ENCODE measurements at places on chromosomes 1 and 21.

- DNase-seq: no peak
These were observed 27.2 kb downstream of the PTP4A2 start for GRCh38 chr1:31910933-31911332.

DNA sequence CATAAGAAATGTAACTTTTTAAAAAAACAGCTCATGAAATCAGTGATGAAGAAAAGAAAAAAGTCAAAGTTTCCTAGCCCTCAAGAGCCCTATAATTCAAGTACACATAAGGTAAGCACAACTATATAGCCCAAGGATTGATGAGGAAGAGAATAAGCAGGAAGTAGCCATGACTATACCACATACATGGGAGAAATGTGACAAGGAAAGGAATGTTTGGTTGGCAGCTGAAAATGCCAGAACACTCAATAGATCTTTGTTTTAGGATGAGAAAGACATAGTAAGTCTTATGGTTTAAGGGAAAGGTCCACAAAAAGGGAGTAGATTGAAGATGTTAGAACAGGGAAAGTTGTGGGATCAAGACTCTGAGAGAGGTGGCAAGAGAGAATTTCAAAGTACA is 5.7 kb downstream of the DOCK7 start:
- no peak for DNase-seq

DNA sequence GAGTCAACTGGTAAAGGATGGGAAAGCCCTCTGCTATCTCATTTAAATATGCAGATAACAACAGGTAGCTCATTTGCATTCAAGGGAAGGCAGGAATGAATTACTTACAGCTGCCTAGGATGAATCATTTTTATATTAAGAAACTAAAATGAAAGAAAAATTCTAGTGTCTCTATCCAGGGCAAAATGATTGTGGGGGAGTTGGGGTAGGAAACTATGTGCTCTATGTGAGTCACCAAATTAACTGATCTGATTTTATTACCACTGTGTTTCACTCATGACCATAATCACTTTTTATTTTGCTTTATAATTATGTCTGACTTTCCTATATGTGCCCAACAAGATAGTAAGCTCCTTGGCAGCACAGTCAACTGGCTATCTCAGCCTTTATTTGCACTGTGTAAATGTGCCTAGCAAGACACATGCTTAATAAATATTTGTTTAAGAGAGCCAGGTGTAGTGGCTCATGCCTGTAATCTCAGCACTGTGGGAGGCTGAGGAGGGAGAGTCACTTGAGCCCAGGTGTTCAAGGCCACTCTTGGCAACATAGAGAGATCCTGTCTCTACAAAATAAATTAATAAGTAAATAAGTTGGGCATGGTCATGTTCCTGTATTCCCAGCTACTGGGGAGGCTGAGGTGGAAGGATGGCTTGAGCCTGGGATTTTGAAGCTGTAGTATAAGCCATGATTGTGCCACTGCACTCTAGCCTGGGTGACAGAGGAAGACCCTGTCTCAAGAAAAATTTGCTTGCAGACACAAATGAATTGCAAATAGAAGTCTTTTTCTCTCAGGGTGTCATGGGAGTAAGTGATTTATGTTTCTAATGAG is 84.1 kb downstream of the SPAG17 start:
- no peak for DNase-seq

GRCh38 chr1:81113688-81114087 is 687.0 kb upstream of the ADGRL2 start:
- DNase-seq: no peak

DNA sequence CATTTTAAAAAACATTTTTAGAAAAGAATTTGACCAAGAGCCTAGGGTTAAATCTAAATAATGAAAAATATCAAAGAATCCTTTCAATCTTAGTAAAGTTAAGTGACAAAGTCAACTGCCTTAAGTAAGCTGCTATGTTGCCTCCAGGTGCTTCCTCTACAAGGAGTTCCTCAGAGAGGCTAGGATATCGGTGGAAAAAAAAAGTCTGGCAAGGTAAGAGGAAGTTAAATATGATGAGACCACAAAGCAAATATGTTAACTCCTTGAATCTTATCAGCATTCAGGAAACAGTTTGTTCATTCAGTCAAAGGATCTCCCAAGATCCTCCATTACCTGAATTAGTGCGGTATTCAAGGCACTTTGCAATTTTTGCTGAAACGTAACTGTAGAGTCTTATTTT is 563.5 kb downstream of the PTPRC start:
- DNase-seq: no peak

DNA sequence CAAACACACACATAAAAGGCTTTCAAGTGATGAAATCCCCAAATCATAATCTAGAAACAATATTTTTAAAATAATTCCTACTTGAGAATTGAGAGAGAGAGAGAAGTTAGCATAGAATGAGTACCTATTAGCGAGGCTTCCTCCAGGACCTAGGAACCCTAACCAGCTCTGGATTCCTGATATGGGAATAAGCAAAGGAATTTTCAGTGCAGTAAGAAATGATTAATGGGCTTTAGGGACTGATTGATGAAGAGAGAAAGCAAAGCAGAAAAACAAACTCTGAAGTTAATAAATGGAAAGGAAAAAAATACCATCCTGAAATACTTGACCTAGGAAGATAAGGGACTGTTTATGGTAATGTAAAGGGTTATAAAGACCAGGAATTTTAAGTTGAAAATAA is 60.6 kb downstream of the WARS2 start:
- no peak for DNase-seq

DNA sequence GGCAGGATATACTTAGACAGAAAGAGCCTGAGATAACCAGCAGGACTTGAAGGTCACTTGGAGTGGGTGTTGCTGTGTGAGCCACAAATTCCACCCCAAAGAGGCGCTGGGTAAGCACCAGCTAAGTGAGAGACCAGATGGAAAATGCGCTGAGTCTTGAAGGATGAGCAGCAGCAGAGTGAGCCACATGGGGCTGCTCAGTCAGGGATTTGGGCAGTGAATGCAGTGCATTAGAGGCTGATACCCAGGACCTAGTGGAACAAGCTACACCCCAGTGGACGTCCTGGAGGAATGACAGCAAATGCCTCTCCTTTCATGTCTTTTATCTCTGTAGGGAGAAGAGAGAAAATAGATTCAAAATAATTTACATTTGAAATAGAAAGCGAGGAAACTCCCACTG is 11.3 kb downstream of the GRIK1 start:
- no peak for DNase-seq

- DNase-seq: peak; percentile 1
These were observed 616 bp downstream of the TAF12 start for GRCh38 chr1:28642056-28642846.

- DNase-seq: no peak
These were observed 23.9 kb downstream of the NFASC start for GRCh38 chr1:204894606-204895005.

- peak; percentile 2 for DNase-seq
These were observed 48.2 kb upstream of the TNFSF4 start for GRCh38 chr1:173255214-173255813.

DNA sequence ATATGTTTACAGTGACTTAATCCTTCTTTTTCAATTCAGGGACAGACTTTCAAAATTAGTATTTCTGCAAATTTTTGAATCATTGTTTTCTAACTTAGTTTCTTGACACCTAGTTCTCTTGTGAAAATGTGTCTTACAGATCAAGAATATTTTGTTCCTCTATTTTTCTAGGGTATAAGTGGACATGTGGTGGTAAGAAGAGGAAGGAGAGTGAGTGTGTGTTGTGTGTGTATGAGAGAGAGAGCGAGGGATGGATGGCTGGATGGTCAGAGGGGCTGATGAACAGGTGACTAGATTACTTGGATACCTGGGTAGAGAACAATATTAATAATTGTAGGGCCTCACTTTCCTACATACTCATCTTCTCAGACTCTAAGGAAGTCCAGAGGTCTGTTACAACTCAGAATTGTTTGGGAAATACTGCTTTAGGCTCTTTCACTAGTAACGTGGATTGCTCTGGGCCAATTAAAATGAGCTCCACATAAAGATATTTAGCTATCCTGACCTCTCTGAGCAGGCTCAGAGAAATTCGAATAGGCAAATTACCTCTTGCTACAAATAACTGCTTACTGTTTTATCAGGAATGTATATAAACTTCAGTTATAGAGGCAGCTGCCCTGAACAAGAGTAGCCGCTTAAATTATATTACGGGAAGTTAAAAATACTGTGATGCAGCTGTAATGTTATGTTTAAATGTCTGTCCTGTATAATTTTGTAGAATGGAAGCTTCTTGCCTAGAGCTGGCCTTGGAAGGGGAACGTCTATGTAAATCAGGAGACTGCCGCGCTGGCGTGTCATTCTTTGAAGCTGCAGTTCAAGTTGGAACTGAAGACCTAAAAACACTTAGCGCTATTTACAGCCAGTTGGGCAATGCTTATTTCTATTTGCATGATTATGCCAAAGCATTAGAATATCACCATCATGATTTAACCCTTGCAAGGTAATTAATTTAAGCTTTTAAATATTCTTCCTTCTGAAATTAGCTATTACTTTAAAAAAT is 19.7 kb downstream of the GPSM2 start:
- no peak for DNase-seq

- no peak for DNase-seq
These were observed 32.3 kb upstream of the DIPK1A start for GRCh38 chr1:92993581-92993980.

- DNase-seq: peak; percentile 35
These were observed 9.2 kb downstream of the S100A10 start for GRCh38 chr1:151984313-151984956.

DNA sequence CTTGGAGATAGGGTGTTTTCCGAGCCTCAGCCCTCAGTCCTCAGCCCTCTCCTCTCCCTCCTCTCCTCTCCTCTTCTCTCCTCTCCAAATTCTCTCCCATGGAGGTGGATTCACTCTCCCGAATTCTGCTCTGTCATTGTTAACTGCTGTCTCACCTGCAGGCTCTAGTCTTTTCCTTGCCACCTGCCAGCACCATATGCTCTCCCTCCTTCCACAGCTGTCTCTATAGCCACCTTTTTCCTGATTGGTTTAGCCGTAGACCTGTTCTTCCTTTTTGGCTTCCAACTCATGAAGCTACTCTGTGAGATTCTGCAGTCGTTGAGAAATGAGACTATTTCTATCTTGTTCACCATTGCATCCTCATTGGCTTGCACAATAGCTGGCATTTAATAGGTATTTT is 19.7 kb downstream of the COG2 start:
- DNase-seq: no peak

GRCh38 chr1:31374511-31375196 is 1.8 kb upstream of the FABP3 start:
- no peak for DNase-seq

DNA sequence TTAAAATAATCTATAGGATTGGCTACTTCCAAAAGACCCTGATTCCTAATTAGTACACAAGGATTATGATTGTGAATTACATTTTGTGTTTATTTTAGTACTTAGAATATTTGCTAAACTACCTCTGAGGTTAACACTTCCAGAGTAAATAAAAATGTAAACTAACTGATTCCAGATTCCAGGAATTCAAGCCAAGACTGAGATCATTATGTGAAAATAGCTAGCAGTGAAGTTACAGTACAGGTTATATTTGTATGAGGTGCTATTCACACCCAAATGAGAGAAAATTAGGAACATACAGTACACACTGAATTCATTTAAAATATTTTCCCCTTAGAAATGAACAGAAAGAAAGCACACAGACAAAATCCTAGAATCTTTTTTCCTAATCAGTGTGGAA is 28.8 kb downstream of the TTLL7 start:
- no peak for DNase-seq

DNA sequence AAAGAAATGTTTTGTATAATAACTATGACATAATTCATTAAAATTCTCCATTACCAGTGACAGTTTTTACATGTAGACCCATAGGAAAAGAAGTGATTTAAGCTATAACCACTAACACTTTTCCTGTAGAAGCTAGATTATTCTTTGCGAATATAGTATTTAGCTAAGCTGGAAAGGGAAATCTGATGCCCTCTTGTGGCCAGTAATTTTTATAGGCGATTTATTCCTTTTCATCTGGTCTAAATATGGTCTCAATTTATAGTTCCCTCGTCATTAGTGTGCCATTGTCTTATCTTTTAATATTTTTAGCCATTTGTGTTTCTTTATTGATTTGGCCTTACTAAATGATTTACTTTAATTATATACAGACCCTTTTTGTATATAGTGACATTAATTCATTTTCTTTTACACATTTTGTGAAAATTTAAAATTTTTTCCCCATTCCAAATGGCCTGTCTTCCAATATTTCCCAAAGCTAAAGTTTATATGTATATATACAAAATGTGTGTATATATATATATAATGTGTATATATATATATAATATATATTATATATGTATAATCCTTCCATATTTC is 26.7 kb downstream of the BTG3 start:
- peak; percentile 53 for DNase-seq

DNA sequence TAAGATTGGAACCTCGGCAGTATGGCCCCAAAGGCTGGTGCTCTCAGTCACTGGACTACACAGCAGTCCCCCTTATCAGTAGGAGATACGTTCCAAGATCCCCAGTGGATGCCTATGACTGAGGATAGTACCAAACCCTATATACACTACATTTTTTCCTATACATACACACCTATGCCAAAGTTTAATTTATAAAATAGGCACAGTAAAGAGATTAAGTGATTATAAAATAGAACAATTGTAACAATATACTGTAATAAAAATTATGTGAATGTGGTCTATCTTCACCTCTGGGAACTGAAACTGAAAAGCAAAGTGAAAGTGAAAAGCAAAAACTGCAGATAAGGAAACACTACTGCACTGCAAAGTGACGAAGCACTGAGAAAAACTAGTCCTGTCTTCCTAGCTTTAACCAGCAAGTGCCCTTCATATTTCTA is 96.8 kb downstream of the INTS7 start:
- DNase-seq: peak; percentile 37

GRCh38 chr1:8096105-8097011 is 70.2 kb upstream of the ERRFI1 start:
- DNase-seq: no peak

GRCh38 chr1:151511636-151512215 is 539 bp downstream of the CGN start:
- DNase-seq: peak; percentile 13

GRCh38 chr1:85898861-85899260 is 190.6 kb upstream of the ZNHIT6 start:
- no peak for DNase-seq

GRCh38 chr1:29641921-29642320 is 405.6 kb downstream of the PTPRU start:
- no peak for DNase-seq

GRCh38 chr1:217896490-217896889 is 265.3 kb downstream of the SPATA17 start:
- no peak for DNase-seq
